ENCODE measurements at places on chromosomes 6 and 20. TPM values are rescaled to one million over a fixed set of nuclear protein-coding genes. Genes with fewer than 3 reads are reported as not detected.

Gene L3MBTL3
- total RNA-seq = 17.3 TPM

Gene SLC32A1
- not detected for total RNA-seq

Gene MCCD1
- not detected for total RNA-seq

Gene MYMX
- not detected for total RNA-seq

Gene OPRM1
- total RNA-seq = not detected

Gene UBE2C
- 0.78 TPM for total RNA-seq

Gene PRSS16
- not detected for total RNA-seq

DNA sequence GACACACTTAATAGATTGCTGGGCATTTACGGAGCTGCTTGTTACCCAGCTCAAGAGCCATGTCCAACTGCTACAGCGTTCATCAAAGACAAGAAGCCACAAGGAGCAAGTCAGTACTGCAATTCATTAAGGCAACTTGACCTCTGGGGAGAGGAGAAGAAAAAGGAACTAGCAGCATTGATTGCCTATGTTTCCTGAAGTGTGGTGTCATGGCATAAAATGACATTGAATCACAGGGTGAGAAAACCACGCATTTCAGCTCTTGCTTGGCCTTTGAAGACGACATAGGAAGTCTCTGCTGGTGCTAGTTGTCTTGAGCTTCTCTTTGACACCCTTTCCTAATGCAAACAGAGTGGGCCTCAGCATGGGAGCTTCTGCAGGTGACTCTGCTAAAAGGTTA, 139.1 kb downstream of the CDH26 start:
- DNase-seq = no peak

- DNase-seq = no peak
Observed at GRCh38 chr6:94698773-94699172, 878.6 kb upstream of the MANEA start.

- no peak for DNase-seq
Observed at GRCh38 chr20:18831830-18832499, 18.4 kb downstream of the SCP2D1 start.

GRCh38 chr20:34604980-34605788, 46.7 kb downstream of the MAP1LC3A start:
- DNase-seq = no peak

DNA sequence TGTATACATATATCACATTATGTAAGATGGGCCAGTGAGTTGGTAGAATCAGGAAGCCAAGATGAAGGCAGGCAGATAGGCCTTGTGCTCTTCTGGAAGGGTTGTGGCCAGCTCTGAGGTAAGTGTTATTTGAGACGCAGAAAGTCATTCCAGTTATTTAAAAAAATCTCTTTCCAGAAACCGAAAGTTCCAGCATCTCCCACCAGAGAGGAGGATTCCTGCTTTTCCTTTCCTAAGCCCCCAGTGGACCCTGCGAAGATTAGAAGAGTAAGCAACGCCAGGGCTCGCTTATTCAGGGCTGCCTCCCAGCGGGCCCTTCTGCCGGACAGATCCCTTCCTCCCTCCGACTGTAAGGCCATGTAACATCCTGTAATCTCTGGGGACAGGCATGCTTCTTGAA, 20.4 kb downstream of the ARMC2 start:
- no peak for DNase-seq

GRCh38 chr6:72642435-72642834, 20.6 kb downstream of the KCNQ5 start:
- no peak for DNase-seq

- DNase-seq = no peak
Observed at GRCh38 chr6:46376562-46377061, 114.6 kb downstream of the RCAN2 start.

GRCh38 chr6:120363429-120363828, 970.9 kb downstream of the TBC1D32 start:
- DNase-seq = no peak

GRCh38 chr6:108947114-108947854, 99.1 kb downstream of the ARMC2 start:
- DNase-seq = peak; percentile 51

GRCh38 chr6:51139950-51140385, 321.3 kb downstream of the TFAP2B start:
- DNase-seq = no peak

DNA sequence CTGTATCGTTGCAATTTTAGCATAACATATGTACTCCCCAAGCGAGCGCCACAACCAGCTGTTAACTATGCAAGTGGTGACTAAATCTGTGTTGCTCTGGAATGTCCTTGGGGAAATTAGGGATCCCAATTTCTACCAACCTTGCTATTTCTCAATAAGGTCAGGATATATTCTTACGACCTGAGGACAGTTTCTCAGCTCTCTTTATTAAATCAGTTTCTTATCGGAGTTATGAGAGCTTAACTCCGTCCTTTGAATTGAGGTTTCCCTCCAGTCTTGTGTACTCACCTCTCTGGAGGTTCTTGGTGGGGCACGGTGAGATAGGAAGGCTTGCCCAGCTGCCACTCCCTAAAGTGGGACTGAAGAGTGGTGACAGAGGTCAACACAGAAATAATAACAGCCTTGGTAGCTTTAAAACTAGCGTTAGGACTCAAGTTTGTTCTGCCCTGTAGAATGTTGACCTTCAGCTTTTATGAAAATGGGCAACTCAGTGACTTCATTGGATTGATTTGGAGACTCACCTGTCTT, 694 bp downstream of the MRPS18B start:
- DNase-seq = no peak

All from tibial nerve (tissue), 4 donors.